ENCODE measurements at places on chromosomes 7 and 10. TPM values are rescaled to one million over a fixed set of nuclear protein-coding genes. Genes with fewer than 3 reads are reported as not detected.

- ATAC-seq: no peak
These were observed 202.8 kb downstream of the IPMK start for GRCh38 chr10:58064714-58065528.

The PDE6C gene
- not detected for total RNA-seq

The IQUB gene
- total RNA-seq: 0.94 TPM

DNA sequence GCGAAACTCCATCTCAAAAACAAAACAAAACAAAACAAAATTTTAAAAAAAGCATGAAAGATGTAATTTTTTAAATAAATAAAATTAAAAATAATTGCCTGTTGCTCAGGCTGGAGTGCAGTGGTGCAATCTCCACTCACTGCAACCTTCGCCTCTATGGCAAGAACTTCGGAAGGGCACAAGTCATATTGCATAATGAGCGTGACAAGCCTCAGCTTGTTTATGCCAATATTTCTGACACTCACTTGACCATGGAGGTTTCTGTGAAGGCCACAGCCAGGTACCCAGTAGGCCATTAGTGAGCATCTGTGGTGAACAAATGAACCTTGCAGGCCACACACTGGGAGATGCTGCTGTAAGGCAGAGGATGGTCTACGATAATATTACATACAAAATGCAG is 106.1 kb upstream of the KMT2C start:
- ATAC-seq: no peak

GRCh38 chr10:53579773-53580172 is 807.2 kb upstream of the MBL2 start:
- no peak for ATAC-seq

- no peak for ATAC-seq
These were observed 90.0 kb downstream of the MYOF start for GRCh38 chr10:93392121-93392520.

The SPDYE5 gene
- not detected for total RNA-seq

- no peak for ATAC-seq
These were observed 216.4 kb downstream of the NRG3 start for GRCh38 chr10:82091413-82091812.

- no peak for ATAC-seq
These were observed 38.6 kb upstream of the MXI1 start for GRCh38 chr10:110168601-110169481.

The CDK1 gene
- total RNA-seq: 0.62 TPM

GRCh38 chr7:90869335-90869734 is 273.2 kb downstream of the CDK14 start:
- no peak for ATAC-seq

The PHKG1 gene
- total RNA-seq: not detected

The BMPR1A gene
- 91.5 TPM for total RNA-seq

DNA sequence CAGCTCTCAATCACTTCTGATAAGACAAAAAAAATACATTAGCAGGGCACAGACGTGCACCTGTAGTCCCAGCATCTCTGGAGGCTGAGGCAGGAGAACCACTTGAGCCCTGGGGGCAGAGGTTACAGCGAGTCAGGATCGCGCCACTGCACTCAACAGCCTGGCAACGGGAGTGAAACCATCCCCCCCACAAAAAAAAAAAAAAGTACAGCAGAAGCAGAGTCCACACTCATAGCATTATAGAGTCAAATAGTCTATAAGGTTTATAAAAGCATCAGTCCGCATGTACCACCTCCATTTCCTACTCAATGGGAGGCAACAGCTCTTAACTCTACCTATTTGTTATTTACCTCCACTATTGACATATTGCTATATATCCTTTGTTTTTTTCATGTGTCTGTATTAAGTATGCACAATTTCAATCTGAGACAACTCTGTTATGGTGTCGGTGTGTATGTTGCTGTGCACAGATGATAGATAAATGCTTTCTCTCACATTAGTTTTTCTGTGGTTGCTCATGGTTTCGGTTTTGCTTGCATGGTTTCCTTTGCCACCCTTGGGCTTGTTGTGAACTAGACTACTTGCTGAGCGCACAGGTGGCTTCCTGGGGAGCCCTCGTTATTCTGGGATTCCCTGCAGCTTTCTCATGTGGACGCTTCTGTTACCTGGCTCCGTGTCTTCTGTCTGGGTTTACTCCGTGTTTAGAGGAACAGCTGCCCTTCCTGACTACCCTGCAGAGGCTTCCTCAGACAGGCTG is 40.4 kb downstream of the PROSER2 start:
- ATAC-seq: no peak

GRCh38 chr10:63554657-63555056 is 33.5 kb downstream of the REEP3 start:
- ATAC-seq: no peak

GRCh38 chr10:13414855-13415254 is 66.8 kb upstream of the SEPHS1 start:
- ATAC-seq: no peak

GRCh38 chr7:90701021-90701420 is 104.9 kb downstream of the CDK14 start:
- ATAC-seq: no peak

DNA sequence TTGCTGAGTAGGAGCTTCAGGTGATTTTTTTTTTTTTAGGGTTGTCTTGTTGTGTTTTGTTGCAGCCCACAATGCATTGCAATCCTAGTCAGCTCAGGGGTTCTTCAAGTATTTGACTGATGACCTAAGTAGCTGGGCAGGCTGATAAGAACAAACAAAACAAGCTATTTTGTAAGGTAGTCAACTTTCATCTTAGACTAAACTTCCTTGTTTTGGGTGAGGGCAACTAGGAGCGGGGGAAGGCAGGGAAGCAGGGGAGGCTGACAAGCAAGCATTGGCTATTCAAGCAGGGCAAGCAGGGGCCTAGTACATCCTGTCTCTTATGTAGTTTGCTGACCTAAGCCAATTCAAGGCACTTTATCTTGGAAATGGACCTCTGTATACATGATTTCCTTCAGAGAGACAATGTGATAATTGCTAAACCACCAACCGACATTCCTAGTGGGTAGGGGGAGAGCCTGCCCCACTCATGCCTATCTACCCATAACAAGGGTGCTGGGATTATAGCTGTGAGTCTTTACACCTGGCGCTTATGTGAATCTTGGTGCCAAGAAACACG is 163.3 kb upstream of the PRKCQ start:
- no peak for ATAC-seq

The ZNF425 gene
- total RNA-seq: 2.6 TPM

- ATAC-seq: no peak
These were observed 128.5 kb downstream of the DKK1 start for GRCh38 chr10:52442576-52442975.

- no peak for ATAC-seq
These were observed 28.8 kb downstream of the STN1 start for GRCh38 chr10:103889121-103889720.

DNA sequence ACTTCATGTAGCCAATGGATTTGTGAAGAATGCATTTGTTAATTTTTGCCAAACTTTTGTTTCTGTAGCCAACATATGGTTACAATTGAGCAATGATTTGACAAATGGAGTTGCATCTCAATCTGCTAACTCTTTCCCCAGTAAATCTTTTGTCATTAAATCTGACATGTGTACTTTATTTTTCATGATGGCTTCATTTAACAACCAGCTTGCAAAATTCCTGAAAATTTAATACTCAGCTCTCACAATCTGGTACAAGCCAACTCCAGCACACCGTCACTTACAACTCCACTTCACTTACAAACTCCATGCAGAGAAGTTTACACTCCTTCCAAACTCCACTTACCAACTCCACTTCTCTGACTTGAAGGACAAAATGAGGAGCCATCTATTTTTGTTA is 26.5 kb upstream of the HIBADH start:
- no peak for ATAC-seq

DNA sequence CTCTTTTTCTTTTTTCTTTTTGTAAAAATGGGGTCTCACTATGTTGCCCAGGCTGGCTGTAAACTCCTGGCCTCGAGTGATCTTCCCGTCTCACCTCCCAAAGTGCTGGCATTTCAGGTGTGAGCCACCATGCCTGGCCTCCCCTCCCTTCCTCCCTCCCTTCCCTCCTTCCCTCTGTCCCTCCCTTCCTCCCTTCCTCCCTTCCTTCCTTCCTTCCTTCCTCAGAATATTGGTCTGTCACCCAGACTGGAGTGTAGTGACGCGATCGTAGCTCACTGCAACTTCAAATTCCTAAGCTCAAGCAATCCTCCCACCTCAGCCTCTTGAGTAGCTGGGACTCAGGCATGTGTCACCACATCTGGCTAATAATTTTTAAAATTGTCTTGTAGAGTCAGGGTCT is 8.4 kb downstream of the AGAP3 start:
- no peak for ATAC-seq

The ZC3HAV1L gene
- 8.6 TPM for total RNA-seq

The MBLAC1 gene
- total RNA-seq: 7.9 TPM

The AGFG2 gene
- total RNA-seq: 40.3 TPM

DNA sequence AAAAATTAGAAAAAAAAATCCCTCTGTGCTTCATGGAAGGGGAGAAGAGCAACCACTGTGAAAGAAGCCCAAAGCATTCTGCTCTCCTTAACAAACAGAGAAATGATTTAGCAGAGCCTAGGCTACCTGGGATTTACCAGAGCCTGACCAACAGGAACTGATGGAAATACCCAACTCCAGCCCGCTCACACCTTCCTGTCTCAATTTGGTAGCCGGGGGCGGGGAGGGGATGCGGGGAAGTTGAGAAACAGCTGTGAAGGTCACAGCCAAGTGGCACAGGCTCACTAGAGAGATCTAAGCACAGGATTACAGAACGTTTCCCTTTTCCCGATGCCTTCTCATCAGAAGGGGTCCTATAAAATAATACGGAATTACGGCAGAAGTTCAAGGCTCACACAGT is 17.6 kb downstream of the RSU1 start:
- ATAC-seq: no peak

GRCh38 chr7:90768301-90768700 is 172.2 kb downstream of the CDK14 start:
- no peak for ATAC-seq

GRCh38 chr10:127971963-127972615 is 65.2 kb downstream of the PTPRE start:
- ATAC-seq: no peak

- ATAC-seq: no peak
These were observed 191.5 kb downstream of the OTUD1 start for GRCh38 chr10:23630376-23630775.

The PKD2L1 gene
- total RNA-seq: not detected

DNA sequence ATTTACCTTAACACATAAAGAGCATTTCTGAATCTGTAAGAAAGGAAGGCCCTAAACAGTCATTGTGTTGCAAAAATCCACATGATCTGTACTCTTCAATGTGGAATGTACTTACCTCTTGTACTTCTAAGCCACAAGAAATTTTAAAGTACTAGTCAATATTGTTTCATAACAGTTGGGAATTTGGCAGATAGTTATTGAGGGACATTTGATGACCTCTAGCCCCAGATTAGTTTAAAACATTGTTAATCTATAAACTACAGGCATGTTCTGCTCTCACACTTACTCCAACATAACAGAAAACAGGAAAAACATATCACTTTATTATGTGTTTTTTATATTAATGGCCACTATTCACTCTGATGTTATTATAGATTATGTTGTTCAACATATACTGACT is 985.7 kb upstream of the LRRTM3 start:
- no peak for ATAC-seq

The SPDYE11 gene
- not detected for total RNA-seq

GRCh38 chr7:10723832-10724231 is 249.8 kb upstream of the PHF14 start:
- ATAC-seq: no peak

DNA sequence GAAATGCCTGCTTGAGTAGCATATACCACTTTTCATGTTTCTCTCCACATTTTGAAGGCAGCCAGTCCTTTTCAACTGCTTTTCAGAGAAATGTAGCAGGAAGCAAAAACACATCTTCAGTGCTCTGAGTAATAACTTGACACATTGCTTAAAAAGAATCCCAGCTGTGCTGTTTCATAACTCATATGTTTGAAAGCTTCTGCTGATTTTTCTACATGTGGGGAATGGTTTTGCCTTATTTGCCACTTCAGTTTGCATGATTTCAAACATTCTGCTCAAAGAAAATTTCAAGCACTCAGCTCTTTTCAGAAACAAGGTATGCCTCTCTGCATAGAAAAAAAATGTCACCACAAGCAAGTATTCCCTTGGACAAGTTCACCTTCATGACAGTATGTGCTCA is 732.8 kb downstream of the POM121L12 start:
- ATAC-seq: no peak

DNA sequence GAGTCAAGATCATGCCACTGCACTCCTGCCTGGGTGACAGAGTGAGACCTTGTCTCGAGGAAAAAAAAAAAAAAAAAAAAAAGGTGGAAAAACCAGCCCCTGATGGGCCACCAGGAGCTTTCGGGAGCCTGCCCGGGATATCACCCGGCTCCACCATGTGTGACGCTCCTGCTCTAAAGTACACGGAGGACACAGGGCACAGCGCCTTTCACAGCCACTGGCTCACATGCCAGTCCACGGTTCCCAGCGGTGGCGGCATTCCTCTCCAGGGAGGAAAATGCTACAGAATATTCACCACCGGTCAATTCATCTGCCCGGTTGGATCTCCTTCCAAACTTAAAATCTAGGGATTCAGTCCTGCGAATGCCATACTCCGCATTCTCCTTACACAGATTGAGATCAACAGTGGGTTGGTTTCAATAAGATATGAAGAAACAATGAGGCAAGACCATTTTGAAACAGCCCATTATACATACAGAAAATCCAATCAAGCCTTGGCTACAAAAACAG is 81.2 kb downstream of the CTBP2 start:
- ATAC-seq: no peak

The EFCAB10 gene
- total RNA-seq: not detected

DNA sequence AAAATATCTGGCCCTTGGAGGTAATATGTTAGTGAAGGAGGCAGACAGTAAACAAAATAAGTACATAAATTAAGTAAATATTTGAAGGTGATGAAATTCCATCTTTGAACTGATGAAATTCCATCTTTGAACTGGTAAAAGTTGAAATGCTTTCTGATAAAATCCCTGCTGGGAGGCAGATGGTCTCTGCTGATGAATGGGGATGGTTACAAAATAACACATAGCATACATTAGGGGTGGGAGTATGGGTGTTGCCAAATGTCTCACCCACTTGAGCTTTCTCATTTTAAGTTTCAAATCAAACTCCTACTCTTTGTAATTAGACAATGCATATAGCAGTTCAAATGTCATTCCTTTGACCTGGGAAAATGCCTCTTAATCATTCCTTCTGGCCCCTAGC is 77.5 kb upstream of the SORCS3 start:
- ATAC-seq: no peak

DNA sequence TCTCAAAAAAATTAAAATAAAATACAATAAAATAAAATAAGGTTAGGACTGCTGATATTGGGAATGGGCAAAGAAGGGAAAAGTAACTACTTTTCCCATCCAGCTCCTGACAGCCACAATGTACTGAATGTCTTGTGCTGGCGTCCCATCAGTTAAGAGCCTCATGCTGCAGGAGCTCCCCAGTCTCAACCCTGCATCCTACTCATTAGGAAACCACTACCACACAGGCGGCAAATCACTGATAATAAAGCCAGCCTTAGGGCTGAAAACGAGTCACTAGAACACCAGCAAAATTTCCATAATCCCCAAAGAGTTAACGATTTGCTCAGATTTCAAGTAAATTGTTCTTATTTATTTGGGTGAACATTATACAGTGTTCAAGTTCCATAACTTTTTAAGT is 4.3 kb downstream of the YWHAG start:
- ATAC-seq: no peak

Measured in gastroesophageal sphincter (tissue), 4 donors.